Omental fat pad (tissue), 4 donors: ENCODE measurements at places on chromosomes 4 and X.

DNA sequence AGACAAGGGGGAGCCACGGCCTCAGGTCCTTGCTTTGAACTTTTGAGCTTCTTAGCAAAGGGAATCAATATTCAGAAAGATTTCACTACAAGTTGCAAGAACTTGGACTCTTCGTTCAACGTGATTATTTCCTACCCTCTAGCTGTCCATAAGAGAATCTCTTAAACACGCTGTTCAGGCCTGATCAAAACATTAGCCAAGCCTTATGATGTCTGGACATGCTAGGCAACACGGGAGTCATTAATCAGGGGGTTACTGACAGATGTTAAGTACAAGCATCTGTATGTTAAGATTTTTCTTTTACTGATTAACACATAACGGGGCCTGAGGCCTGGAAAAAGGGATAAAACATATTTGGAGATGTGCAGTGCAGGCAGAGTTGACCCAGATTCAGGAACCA lies 138.9 kb upstream of the IL1RAPL2 start:
- no peak for DNase-seq

DNA sequence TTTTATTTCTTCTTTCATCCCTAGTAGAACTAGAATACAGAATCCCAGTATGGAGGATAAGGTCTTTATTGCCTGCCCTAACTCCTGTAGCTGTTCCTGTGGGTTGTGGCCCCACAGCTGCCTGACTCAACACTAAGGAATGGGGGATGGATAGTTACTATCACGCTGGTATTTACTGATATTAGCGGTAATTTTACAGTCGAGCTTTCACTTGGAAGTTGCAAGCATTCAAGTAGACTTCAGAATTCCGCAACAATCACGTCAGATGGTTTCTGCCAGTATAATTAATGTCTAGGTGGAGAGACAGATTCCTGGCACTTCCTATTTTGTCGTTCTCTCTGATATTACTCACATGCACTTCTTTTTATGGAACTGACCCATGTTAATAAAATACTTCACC lies 489.8 kb downstream of the PABPC4L start:
- DNase-seq: no peak

DNA sequence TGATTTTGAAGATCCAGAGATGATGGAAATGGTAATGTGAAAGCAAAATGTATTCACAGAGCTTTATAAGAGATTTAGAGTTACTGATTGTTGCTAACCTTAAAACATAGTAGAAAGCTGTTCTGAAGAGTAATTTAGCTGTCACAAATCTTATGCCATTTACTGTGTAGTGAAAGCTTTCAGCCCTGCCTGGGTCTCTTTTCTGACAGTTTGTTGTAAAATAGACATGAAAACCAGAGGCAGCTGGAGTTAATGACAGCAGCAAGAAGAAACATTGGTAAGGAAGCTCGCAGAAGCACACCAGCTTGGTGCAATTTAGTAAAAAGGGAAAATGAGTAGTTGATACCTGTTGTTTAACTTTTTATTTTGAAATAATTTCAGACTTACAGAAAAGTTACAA lies 21.1 kb downstream of the POLR2B start:
- no peak for DNase-seq

DNA sequence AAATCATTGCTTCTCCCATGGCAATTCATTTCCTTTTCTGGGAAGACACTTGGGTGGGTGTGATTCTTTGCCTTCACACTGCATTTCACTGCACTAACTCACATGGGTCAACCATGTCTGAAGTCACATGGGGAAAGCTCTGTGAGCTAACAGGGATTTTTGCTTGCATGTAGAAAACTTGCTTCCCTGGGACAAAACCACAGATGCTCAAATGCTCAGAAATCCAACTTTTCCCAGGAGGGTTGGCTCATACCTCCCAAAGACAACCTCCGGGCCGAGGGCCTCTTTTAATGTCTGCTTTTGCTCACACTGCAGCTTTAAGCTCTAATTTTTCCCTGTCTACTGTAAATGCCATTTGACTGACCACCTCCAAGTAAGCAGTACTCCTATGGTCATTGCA lies 1695.2 kb downstream of the STIM2 start:
- DNase-seq: no peak

DNA sequence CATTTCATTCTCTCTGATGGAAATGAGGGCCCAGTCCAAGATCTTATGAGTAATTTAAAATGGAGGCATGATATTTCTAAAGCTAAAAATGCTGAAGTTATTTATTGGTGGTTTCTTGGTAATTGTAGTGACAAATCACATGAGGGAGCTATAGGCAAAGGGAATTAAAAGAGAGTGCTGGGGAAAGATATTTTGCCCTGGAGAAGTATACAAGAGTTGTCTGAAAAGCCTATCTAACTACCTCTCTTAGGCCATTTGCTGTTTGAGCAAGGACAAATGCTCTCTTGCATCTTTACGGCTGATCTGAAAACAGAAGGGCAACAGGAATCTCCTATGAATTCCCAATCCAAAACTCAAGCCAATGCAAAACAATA lies 89.4 kb downstream of the FMR1NB start:
- DNase-seq: no peak

DNA sequence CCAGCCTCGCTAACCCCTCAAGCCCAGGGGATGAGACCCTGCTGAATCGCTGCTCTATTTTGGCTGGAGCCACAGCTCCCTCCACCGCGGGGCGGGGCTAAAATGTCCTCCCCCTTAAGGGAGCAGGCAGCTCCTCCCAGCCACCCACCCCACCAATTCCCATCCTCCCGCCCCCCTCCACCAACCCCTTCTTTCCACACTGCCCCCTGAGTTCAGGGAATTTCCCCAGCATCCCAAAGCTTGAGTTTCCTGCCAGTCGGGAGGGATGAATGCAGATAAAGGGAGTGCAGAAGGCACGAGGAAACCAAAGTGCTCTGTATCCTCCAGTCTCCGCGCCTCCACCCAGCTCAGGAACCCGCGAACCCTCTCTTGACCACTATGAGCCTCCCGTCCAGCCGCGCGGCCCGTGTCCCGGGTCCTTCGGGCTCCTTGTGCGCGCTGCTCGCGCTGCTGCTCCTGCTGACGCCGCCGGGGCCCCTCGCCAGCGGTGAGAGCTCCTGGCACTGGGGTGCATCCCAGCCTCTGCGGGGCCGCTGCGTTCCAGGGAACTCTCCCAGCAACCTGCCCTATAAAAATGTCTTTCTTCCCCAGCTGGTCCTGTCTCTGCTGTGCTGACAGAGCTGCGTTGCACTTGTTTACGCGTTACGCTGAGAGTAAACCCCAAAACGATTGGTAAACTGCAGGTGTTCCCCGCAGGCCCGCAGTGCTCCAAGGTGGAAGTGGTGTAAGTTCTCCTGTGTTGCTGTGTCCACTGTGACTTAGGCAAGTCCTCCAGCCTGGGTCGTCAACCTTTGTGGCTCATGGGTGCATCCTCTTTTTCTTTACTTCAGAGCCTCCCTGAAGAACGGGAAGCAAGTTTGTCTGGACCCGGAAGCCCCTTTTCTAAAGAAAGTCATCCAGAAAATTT lies at the start of gene CXCL6:
CXCL6 (plus strand) TSS at position 306 of the 907 bp plus-strand sequence; CDS start at position 379, 73 bp downstream.
- peak; percentile 24 for DNase-seq

- DNase-seq: no peak
Observed at GRCh38 chr4:78779280-78779679, 3.1 kb downstream of the BMP2K start.

GRCh38 chrX:63686878-63687714 lies 97.9 kb downstream of the ARHGEF9 start:
- no peak for DNase-seq

DNA sequence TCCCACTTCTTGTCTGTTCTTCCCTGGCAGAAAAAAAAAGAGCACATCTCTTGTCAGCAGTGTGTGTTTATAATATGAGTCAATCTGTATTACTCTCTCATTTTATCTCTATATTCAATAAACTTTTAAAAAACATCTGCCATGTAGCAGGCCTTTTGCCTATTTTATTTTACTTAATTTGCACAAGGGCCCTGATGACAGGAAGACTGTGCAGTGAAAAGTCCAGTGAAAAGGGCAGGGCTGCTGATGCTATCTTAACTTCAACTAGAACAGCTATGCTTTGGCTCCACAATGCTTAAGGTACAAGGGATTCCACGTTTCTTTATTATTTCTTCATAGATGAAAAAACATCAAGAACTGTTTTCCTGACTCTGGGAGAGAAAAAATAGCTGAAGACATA lies 97.0 kb upstream of the DGKK start:
- DNase-seq: no peak

DNA sequence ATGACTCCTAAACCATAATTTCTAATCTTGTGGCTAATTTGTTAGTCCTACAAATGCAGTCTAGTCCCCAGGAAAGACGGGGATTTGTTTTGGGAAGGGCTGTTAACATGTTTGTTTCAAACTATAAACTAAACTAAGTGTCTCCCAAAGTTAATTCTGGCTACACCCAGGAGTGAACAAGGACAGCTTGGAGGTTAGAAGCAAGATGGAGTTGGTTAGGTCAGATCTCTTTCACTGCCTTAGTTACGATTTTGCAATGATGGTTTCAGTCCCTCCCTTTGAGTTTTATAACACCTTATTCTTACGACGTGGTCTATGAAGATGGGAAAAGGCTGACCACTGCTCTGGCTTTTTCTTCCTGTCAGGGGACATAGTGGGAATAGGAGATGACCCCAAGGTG lies 27.0 kb upstream of the IL2 start:
- no peak for DNase-seq

- DNase-seq: no peak
Observed at GRCh38 chr4:34723605-34724004, 1520.7 kb downstream of the ARAP2 start.

DNA sequence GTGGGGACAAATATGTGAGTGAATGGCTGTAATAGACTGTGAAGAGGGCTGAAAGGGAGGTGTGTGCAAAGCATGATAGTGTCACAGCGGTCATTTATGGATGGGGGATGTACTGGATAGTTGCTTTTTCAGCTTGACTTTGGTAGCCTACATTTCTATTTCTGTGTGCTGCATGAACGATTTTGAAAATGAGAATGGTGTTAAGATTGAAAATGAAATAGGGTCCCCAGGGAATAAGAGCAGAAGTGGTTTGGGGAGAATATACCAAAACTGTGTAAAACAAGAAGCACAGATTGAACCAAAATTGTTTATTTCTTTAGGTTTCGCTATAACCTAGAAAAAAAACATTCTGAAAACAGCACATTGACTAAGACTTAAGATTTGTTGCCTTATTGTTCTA lies 58.8 kb upstream of the CLNK start:
- no peak for DNase-seq
